ENCODE measurements at places on chromosomes 3 and 15. TPM values are rescaled to one million over a fixed set of nuclear protein-coding genes. Genes with fewer than 3 reads are reported as not detected.

PLCB2 gene
- polyA plus RNA-seq, result 10.2 TPM

MNS1 gene
- polyA plus RNA-seq, result 5.4 TPM

KIF7 gene
- polyA plus RNA-seq, result 5.7 TPM

NPAP1 gene
- 0.09 TPM for polyA plus RNA-seq

CFAP91 gene
- polyA plus RNA-seq, result 0.56 TPM

SCG3 gene
- 0.09 TPM for polyA plus RNA-seq

ALG1L2 gene
- 1.3 TPM for polyA plus RNA-seq

CCRL2 gene
- 0.38 TPM for polyA plus RNA-seq

GRCh38 chr3:27200721-27201489, 168.3 kb downstream of the NEK10 start:
- DNase-seq, result no peak

- DNase-seq, result no peak
Observed at GRCh38 chr3:17935222-17935621, 192.8 kb upstream of the TBC1D5 start.

GRCh38 chr3:18723206-18723810, 298.2 kb upstream of the SATB1 start:
- no peak for DNase-seq

- peak; percentile 25 for DNase-seq
Observed at GRCh38 chr15:91338766-91339165, 238.7 kb downstream of the SV2B start.

DNA sequence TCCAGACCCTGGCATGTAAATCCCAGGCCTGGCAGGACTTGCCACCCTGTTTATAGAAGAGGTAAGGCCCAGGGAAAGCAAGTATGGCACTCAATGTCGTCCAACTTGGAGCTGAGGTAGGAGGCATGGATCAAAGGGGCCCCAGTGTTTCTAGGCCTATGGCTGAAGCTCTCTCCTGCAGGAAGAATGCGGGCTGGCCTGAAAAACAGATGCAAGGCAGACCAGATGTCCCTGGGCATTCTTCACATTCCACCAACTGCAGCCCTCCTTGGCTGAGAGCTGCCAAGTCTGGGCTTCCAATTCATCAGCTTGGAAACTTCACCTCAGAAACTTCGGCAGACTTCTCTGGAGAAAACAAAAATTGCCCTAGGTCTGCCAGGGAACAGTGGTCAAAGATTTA, 22.2 kb downstream of the MESD start:
- no peak for DNase-seq

GRCh38 chr3:66432767-66433521, 67.9 kb downstream of the LRIG1 start:
- DNase-seq, result no peak

DNA sequence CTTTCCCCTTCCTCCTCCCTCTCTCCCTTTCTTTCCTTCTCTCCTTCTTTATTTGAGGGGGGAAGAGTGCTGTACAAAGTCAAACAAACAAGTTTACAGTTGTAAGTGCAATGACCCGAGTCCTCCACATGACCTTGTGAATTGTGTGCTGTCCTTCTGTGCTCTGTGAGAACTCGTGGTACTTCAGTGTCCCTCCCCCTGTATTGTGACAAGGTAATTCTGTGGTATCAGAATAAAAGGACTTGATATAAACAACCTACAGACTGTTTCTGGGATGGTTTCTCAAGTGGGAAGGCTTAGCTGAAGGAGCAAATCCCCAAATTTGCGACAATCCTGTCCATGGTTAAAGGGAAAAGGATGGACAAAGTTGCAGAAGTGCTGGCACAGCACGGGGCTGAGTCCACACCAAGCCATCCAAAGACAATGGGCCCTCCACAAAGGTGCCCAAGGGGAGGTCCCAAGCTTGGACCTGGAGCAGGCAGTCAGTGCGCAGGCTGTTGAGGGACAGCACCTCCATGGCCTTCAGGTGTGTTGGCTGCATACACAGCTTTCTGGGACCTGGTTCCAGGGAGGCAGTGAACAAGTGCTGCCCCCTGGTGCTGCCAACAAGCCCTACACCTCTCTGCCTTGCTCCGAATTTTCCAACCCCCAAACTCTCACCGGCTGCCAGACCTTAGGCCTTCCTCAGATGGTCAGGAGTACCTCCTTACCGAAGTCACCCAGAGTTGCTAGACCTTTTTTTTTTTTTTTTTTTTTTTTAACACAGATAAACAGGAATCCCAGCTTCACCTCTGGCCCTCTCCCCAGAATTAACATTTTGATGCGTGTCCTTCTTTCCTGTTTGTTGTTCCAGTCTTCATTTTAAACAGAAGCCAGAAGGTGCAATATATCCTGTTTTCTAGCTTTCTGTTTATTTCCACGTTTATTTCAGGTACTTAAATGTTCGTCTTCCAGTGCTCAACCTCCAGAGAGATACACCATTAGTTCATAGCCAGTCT, 2.6 kb upstream of the APEH start:
- DNase-seq, result no peak

GRCh38 chr3:121895121-121895520, 920 bp downstream of the SLC15A2 start:
- DNase-seq, result no peak

DNA sequence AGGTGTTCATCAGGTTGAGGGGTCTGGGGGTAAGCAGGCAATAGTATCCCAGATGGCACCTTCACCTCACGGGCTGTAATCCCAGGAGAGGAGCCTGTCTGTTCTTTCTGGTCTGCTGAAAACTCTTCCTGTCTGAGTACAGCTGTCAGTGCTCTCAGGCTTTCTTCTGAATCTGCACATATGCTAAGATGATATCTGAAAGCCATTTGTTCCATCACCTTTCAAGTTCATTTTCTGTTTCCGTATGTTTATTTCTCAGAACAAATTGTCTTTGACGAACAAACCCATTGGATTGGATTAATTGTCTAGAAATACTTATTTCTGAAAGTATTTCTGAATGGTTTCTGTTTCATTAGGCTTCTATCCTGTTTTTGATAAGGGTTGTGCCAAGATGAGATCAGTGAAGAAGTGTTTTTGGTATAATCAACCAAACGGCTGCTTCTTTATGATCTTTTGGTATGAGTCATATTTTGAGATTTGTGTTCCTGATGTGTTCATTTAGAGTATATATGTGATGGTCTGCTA, 13.3 kb downstream of the ZNF592 start:
- no peak for DNase-seq

- no peak for DNase-seq
Observed at GRCh38 chr3:79326642-79327041, 441.2 kb downstream of the ROBO1 start.

DNA sequence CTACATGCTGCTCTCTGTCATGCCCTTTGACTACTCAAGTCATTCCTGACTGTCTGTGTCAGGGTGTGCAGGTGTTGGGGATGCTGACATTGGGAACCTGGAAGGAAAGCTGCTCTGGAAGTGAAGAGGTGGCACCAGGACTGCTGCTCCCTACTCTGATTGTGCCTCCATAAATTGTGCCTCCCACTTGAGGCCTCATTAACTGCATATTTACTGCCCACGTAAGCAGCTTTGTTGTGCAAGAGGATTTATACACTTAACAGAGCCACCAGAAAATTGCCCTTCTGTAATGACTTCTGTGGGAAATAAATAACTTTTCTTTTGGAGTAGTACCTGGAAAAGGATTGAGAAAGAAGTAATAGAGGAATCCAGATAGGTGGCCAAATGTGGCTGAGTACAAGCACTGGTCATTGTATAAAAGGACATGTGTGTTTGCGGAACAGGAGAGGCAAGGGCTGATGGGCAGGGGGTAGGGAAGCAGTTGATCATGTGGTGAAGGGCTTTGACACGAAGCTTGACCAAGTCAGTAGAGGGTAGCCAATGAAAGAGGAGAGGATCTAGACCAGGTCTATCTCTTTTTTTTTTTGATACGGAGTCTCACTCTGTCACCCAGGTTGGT, 24.8 kb downstream of the IL20RB start:
- DNase-seq, result no peak

GRCh38 chr3:173938159-173938558, 540.6 kb downstream of the NLGN1 start:
- no peak for DNase-seq

GRCh38 chr3:171284308-171285075, 175.7 kb downstream of the TNIK start:
- no peak for DNase-seq

- no peak for DNase-seq
Observed at GRCh38 chr15:100189849-100190248, 151.9 kb downstream of the ADAMTS17 start.

- DNase-seq, result no peak
Observed at GRCh38 chr15:95669146-95669922, 661.2 kb upstream of the NR2F2 start.

DNA sequence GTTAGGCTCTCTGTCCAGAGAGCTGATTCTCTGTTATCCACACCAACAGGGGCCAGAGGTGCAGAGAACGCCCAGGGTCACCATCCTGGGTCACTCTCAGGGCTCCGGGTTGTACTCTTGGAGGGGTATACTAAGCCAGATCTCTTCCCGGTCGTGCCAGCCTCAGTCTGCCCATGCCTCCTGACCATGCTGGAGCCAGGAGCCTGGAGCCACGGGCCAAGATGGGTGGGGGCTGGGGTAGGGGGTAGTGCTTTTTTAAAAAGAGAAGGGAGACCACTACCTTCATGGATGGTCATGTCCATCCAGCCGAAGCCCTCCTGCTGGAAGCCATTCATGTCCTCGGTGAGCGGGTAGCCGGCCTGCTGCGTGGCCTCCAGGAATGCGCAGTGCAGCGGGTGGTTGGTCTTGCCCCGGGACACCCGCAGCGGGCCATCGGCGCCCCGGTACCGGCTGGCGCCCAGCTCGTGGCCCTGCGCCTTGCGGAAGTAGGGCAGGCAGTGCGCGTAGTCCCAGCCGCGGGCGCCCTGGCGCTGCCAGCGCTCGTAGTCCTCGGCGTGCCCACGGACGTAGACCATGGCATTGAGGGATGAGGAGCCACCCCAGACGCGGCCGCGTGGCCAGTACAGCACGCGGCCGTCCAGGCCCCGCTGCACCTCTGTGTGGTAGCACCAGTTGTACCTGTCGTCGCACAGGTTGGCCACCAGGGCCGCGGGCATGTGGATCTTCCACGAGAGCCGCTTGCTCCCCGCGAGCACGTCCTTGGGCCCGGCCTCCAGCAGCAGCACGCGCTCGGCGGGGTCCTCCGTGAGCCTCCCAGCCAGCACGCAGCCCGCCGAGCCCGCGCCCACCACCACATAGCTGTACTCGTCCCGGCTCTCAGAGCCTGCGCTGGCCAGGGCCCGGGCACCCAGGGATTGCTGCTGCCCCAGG, 22.9 kb downstream of the CHDH start:
- no peak for DNase-seq

- no peak for DNase-seq
Observed at GRCh38 chr3:130619196-130619595, 102.2 kb downstream of the COL6A6 start.

DNA sequence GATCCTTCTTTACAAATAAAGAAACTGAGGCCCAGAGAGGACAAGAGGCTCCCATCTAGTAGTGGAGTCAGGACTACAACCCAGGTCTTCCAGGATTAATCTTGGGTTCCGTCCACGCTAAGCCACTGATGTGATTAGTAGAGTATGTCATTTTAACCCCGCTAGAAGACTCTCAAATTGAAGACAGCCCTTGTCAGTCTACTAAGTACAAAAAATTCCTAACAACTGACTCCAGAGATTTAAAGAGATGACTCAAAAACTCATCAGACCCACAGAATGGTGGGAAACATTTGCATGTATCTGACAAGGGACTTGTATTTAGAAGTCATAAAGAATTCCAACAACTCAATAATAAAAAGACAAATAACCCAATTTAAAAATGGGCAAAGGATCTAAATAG, 145.3 kb downstream of the CNTN3 start:
- DNase-seq, result no peak

DNA sequence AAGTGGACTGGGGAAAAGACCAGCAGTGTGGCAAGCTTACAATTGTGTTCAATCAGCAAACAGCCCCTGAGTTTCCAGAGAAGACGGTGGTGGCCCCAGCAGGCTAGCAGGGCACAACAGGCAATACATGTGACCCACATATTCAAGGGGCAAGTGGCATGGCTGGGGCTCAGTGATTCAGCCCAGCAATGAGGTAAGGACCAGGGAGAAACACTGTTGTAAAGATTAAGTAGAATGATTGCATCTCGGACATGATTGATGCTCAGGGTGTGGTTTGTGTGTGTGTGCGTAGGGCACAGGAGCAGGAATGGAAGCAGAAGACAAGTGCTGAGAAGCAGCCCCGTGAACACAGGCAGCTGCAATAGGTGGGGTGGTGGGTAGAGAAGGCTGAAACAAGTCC, 37.9 kb downstream of the KLHL6 start:
- DNase-seq, result no peak

DNA sequence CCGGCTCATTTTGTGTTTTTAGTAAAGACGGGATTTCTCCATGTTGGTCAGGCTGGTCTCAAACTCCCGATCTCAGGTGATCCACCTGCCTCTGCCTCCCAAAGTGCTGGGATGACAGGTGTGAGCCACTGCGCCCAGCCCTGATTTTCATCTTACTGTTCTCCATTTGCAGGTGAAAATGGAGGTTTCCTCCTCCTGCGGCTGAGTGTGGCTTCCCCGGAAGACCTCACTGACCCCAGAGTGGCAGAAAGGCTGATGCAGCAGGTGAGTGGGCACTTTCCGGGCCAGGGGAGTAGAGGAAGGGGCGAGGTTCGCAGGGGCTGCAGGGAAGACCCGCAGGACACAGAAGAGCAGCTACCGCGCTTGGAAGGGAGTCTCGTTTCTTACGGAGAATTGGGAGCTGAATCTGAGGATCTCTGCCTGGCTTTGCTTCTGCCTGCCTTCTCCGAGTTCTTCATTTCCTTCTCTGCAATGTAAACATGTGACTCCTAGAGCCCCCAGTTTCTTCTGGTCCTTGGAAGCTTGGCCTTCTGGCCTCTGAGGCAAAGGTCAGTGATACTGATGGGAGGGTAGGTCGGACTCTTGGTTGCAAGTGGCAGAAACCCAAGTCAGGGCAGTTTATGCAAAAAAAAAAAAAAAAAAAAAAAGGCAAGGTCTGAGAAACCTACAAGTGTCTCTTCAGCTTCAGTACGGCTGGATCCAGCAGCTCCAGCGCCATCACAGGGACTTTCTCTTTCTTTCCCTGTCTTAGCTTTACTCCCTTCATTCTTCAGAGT, 8.9 kb downstream of the MUC20 start:
- no peak for DNase-seq

- no peak for DNase-seq
Observed at GRCh38 chr3:15486979-15487378, 34.5 kb downstream of the COLQ start.

Measured in forelimb muscle (tissue), 1 donor.